T follicular helper cell (primary cell): ENCODE measurements at places on chromosomes 1 and 21.
A peak's percentile ranks its signal among the peaks of the same experiment; 100 is the strongest.

DNA sequence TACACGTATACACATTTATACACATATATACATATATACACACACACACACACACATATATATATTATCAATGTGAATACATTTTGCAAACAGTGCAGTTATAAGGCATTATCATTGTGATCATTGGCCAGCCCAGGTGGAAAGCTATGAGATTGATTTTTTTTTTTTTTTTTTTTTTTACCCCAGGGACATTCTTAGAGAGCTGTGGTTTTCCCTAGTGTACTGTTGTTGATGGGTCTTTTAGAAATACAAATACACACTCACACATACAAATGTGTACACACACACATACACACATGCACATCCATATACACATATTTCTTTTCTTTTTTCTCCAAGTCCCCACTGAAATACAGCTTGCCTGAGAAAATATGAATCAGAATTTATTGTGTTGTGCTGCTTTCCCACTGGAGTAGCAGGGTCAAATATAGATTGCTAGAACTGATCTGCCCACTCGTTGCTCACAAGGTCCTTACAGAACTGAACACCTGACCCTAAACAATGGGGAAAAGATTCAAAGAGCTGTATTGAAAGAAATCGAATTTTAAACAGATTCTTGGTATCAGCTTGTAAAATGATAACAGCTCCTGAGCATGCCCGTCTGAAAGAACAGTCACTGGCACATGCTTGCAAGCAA is 325.6 kb downstream of the OMA1 start:
- no peak for DNase-seq

DNA sequence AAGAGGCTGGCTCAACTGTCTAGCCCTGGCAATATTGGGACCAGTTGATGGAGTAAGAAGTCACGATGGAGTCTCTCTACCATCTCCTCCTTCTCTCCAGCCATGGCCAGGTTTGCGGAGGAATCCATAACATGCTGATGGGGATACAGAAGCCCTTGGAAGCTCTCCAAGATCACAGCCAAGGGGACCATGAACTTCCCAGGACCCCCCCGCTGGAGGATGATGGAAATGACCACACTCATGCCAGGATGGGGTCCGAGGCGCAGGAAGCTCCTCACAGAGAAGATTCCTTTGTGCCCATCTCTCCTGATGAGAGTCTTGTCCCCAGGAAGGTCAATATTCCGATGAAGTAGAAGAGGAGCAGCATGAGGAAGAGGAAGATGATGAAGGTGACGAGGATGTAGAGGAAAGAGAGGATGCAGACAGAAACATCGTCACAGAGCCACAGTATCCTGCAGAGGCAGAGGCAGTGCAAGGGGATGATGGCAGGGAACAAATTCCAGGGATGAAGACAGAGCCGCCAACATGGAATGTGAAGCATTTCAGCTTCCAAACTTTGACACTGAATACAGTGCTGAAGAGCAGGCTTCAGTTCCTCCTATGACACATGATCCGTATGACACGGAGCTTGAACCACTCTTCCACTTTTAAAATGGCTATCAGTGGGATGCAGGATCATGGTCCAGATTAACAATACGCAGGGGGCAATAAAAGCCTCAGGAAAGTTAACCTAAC is 57.9 kb upstream of the EDN2 start:
- no peak for DNase-seq

DNA sequence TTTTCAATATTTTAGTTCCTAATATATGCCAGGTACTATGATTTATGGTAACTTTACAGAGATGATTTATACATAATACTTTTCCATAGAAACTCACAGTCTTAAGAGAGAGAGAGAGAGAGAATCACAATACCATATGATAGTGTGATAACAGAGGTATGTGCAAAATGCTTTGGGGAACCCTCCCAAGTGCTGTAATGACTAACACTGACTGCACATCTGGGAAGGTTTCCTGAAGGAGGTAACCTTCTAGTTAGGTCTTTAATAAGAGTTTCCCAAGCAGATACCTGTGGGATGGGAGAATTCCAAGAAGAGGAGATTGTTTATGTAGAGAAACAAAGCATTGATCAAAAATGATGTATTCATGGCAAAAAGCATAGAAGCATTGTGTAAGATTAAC is 34.6 kb upstream of the PIGC start:
- no peak for DNase-seq

DNA sequence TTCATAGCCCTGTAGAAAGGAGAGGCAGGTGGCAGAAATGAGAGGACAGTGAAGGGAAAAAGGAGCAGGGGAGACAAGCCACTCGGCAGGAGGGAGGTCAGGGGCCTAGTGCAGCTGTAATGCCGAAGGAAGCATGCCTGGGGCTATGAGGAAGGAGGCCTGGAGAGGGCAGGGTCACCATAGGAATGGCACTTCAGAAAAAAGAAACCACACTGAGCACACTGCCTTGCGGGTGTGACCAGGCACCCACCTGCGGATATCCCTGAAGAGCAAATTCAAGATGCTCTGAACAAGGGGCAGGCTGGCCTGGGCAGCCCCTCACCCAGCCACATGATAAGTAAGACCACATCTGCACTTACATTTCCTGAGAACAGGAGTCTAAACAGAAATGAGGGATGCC is 104.7 kb downstream of the JAK1 start:
- DNase-seq: no peak

DNA sequence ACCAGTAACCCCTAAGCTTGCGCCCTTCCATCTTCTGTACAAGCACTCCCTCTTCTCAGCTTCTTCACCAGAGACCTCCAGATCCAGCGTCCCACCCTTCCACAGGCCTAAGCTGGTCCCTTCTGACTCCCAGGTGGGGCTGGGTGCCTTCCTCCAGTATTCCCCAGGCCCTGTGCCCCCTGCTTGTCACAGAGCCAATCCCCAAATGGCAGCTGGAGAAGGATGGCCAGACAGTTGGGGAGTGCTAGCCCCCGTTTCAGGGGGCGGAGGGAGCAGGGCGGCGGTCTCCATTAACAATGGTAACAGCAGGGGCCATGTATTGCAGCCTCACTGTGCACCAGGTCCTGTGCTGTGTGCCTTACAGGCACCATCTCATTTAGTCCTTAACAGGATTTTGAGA is 85.7 kb downstream of the KCNN3 start:
- DNase-seq: no peak

DNA sequence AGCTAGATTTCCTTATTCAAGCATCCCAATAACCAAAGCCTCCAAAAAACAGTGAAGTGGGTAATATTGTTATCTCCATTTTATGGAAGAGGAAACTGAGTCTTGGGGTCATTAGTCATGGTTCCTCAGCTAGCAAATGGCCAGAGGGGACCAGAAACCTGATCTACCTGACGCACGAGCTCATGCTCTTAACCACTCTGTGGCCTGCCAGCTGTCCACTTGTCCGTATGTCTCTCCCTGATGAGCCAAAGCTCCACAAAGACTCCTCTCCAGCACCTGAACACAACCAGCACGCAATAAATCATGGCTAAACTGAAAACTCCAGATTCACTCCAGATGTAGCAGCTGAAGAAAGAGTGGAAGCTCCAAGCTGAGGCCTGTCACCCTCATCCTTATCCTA is 5.8 kb downstream of the CAPN8 start:
- DNase-seq: no peak

DNA sequence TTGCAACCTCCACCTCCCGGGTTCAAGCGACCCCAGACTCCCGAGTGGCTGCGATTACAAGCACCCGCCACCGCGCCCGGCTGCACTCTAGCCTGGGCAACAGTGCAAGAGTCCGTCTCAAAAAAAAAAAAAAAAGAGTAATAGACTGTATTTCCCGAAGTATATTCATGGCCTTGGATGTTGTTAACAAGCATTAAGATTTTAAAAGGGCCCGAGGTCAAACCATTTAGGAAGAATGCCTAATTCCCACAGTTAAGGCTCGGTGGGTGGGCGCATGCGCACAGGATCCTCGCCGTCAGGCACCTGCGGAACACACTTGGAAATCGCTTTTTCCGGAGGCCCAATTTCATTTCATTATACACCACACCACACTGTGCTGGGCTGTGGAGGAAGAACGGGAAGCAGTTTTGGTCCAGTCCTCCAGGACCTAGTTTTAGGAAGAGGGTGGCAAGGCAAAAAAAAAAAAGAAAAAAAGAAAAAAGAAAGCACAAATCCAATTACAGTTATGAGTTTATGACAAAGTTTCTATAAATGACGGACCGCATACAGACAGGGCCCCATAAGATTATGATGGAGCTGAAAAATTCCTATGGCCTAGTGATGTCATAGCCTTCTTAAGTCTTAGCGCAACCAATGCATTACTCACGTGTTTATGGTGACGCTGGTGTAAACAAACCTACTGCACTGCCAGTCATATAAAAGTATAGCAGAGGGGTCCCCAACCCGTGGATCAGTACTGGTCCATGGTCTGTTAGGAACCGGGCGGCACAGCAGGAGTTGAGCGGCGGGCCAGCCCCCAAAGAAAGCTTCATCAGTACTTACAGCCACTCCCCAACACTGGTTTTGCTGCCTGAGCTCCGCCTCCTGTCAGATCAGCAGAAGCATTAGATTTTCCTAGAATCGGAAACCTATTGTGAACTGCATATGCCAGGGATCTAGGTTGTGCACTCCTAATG is 38.2 kb downstream of the H3-3A start:
- peak; percentile 17 for DNase-seq

DNA sequence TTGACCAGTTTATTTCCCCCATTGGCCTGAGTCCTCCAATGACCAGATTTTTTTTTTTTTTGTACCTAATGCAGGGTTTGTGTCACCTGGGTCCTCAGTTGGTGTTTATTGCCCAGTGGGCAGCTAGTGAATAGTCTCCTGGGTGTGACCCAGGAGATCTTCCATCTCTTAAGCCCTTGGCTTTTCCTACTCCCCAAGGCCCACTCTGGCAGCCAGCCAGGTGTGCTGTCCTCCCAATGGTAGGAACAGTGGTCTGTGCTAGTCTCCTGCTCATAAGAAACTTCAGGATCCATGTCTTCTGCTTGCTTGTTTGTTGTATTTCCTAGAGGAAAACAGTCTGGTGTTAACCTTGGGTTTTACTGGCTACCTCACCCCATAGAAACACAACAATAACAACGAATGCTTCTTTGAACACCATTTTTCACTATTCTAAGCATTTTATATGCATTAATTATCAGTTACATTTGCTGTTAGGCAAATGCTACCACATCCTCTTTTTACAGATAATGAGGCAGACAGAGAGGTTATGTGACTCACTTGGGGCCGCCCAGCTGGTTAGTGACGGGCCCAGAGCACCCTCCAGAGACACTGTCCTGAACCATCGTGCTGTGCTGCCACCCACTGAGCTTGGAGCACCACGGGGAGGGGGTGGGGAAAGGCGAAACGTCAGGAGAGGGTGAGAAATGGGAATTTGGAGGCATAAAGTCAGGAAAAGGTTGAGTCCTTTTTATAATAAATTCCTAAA is 107.5 kb downstream of the HIVEP3 start:
- no peak for DNase-seq

GRCh38 chr1:11659748-11660147 is 4.3 kb upstream of the FBXO6 start:
- DNase-seq: no peak

DNA sequence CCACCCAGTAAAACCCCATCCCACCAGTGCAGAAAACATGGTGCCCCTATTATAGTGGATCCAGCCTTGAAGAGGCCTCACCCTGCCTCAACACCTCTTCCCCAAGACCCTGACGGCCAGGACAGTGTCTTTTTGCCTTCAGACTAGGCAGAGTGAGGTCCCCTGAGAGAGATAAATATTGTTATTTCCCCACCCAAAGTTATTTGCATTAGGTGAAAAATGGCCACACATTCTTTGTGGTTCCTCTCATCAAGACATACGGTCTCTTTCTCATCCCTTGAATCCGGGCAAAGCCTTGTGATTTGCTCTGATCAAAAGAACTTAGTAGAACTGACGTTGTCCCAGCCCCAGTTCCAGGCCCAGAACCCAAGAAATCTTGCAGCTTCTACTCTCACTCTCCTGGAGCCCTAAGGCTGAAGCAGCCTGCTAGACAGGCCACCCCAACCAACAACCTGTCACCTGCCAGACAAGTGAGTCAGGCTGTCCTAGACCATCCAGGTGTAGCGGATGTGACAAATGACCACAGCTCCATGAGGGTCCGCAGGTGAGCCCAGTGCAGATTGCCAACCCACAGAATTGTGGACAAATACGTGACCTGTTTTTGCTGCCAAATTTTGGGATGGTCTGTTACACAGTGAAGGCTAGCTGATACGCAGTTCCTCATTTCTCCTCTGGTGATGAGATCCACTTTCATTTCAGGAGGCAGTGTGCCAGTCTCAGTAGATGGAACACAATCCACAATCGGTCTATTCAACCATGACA is 8.1 kb upstream of the SSU72 start:
- no peak for DNase-seq

GRCh38 chr21:45248893-45249381 is 38.8 kb downstream of the POFUT2 start:
- no peak for DNase-seq

DNA sequence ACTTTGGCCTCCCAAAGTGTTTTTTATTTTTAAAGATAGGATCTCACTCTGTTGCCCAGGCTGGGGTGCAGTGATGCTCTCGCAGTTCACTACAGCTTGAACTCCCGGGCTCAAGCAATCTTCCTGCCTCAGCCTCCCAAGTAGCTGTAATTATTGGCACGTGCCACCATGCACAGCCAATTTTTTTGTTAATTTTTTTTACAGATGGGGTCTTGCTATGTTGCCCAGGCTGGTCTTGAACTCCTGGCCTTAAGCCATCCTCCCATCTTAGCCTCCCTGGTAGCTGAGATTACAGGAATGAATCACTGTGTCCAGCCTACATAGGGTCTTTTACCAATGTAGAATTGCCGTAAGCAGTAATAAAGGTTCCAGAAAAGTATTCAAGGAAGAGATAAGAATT is 49.1 kb upstream of the HP1BP3 start:
- DNase-seq: no peak

DNA sequence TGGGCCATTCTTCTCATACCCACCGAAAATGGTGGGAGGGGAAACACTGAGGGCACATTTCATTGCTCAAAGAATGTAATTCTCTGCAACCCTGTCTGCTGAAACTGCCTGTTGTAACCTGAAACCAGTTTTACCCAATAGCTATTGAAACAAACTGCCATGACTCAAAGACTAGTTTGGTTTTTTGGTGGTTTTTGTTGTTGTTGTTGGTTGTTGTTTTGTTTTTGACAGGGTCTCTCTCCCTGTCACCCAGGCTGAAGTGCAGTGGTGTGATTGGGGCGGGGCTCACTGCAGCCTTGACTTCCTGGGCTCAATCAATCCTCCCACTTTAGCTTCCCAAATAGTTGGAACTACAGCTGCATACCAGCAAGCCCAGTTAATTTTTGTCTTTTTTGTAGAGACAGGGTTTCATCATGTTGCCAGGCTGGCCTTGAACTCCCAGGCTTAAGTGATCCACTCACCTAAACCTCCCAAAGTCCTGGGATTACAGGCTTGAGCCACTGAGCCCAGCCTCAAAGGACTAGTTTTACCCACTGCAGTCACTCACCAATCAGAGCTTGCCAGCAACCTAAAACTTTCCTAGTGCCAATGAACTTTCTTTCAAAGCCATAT is 2.1 kb upstream of the IPP start:
- no peak for DNase-seq

GRCh38 chr1:222382171-222382570 is 165.7 kb downstream of the HHIPL2 start:
- DNase-seq: no peak

GRCh38 chr1:34186741-34187494 is 10.2 kb downstream of the C1orf94 start:
- DNase-seq: no peak
